Stimulated activated naive CD4-positive, alpha-beta T cell treated with Interleukin-2 at 50 U/mL for 16 hours (primary cell): ENCODE measurements at places on chromosomes 7 and 10.

- DNase-seq, result no peak
Measured at GRCh38 chr7:111955616-111956015, 250.6 kb downstream of the DOCK4 start.

DNA sequence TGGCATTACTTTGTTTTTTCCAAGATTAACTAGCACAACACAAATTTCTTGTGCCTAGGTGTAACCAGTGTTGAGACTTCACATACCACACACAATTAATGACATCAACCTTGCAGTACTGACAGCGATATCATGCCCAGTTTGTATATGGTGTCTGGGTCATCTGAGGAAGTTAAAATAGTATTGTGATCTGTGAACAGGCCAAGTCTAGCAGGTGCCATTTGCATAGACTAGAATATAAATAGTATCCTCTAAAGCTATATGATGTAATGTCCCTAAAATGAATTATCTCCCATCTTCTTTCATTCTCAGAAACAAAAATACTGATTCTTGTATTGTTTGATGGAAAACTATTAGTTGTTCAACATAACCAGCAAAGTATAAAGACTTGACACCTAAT, 175.8 kb upstream of the KAT6B start:
- no peak for DNase-seq

GRCh38 chr7:134845461-134845860, 66.0 kb downstream of the CALD1 start:
- DNase-seq, result no peak

DNA sequence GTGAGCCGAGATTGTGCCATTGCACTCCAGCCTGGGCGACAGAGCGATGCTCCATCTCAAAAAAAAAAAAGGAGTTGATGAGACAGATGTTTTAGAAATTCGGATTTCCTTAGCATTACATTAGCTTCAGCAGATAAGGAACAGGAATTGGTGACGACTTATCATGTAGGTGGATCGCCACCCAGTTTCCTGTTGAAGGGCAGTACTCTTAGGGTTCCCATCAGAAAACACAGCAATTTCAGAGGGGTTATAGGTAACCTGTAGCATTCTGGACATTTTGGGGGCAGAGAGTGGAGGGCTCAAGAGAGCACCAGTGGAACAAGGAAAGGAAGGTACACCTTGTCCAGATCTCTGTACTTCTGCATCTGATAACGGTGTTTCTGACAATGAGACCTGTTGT, 146.4 kb upstream of the NOBOX start:
- no peak for DNase-seq

- DNase-seq, result no peak
Measured at GRCh38 chr10:72567421-72567820, 58.5 kb downstream of the MICU1 start.

- DNase-seq, result no peak
Measured at GRCh38 chr10:32923134-32923533, 34.9 kb downstream of the ITGB1 start.

DNA sequence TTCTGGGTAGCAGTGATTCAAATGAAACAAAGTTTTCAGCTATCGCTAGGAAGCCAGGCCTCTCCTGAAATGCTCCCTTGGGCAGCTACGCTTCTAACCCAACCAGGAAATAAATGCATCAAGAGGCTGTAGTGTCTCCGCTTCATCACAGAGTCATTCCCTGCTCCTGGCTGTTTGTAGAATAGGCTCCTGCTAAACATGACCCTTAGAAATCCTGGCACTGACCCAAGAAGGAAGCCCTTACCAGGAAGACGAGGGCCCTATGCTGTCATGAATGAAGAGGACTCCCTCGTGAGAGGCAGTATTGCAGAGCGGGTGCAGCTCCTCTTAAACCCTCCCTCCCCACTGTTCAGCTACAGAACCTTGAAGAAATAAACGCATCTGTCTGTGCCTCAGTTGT, 48.3 kb downstream of the NOD1 start:
- no peak for DNase-seq

DNA sequence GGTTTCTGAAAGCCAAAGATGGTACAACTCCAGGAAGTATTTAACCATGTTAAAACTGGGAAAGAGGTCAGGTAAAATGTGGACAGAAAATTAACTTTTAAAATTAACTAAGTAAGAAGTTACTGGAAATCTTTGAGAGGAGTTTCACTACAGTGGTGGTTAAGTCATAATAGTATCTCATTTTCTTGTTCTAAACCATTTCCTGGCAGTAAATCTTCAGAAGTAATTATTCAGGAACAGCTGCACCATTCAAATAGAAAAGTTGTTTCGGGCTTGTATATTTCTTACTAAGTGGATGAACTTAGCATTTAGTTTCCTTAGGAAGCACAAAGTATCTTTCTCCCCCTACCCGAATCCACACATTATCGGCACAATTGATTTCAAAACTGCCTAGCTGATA, 27.1 kb downstream of the COPG2 start:
- no peak for DNase-seq

DNA sequence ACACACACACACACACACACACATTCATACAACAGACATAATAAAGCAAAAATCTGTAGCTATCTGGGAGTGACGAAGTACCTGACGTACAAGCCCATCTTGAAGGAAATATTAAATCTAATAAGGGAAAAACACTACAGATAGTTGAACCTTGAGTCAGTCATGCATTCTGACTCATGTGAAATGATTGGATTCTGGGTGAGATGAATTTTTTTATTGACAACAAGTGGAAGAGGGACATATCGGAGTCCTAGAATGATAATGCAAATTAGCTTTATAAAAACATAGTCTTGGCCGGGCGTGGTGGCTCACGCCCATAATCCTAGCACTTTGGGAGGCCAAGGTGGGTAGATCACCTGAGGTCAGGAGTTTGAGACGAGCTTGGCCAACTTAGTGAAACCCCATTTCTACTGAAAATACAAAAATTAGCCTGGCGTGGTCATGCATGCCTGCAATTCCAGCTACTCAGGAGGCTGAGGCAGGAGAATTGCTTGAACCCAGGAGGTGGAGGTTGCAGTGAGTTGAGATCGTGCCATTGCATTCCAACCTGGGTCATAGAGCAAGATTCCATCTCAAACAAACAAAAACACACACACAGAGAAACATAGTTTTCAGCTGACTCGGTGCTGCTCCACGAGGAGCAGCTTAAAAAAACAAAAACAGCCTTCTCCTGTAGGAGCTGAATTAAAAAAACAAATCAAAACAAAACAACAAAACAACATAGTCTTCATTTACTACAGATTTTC, 154.4 kb upstream of the MKLN1 start:
- no peak for DNase-seq

- no peak for DNase-seq
Measured at GRCh38 chr7:140060788-140061606, 1.8 kb downstream of the PARP12 start.

- no peak for DNase-seq
Measured at GRCh38 chr7:92808006-92808405, 28.4 kb downstream of the CDK6 start.

GRCh38 chr10:104492329-104492940, 138.8 kb downstream of the CFAP58 start:
- DNase-seq, result no peak

- no peak for DNase-seq
Measured at GRCh38 chr7:47301105-47301477, 280.8 kb downstream of the TNS3 start.

DNA sequence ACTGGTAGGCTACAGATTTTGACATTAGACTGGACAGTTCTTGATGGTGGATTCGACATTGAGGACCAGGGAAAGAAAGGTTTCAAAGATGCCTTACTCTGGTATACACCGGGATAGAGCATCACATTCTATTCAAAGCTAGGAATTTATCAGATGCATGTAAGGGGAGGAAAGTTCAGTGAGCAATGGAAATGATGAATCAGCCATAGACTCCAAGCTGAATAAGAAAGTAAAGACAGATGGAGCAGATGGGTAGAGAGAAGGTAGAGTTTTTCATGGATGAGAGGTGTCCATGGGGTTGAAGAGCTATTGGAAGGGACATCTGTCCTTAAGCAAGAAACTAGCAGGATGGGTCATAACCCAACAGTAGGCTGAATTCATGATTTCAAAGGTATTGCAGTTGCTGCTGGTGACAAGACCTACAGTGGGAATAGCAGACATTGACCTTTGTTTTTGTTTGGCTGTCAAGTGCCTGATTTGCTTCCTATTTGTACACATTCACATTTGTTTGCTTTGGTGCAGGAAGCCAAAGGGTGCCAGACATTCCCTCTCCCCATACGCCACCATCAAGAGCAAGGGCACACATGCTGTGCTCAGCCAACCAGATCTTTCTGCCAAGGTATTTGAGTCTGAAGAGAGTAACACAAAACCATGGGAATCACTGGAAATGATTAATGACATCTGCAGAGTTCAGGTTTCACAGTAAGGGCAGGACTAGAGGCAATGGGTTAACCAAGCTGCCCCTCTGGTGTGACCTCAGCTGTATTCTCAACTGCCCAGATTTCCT, 8.6 kb upstream of the CACUL1 start:
- no peak for DNase-seq

- DNase-seq, result no peak
Measured at GRCh38 chr7:98423043-98423442, 22.2 kb upstream of the BAIAP2L1 start.
